ENCODE measurements at places on chromosomes 1 and 21.

GRCh38 chr1:1207571-1207892 is 1.1 kb upstream of the TNFRSF18 start:
- DNase-seq: no peak

DNA sequence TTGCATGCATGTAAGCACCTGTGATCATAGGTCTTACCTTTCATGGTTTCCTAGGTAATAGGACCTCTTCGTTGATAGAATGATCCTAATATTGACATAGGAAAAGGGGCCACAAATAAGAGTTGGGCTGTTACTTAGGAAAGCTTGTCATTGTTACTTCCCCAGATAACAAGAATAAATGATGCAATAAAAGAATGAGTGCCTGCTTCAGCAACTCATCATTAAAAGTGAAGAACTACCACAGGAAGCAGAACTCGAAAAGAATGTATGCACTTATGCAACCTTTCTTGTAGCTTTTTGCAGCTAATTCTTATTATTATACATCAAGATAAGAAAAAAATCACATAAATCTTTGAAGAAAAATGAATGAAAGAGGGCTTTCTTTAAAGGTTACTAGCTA is 548.6 kb downstream of the LTN1 start:
- no peak for DNase-seq

- DNase-seq: no peak
Measured at GRCh38 chr21:34930971-34931370, 118.1 kb downstream of the RUNX1 start.

DNA sequence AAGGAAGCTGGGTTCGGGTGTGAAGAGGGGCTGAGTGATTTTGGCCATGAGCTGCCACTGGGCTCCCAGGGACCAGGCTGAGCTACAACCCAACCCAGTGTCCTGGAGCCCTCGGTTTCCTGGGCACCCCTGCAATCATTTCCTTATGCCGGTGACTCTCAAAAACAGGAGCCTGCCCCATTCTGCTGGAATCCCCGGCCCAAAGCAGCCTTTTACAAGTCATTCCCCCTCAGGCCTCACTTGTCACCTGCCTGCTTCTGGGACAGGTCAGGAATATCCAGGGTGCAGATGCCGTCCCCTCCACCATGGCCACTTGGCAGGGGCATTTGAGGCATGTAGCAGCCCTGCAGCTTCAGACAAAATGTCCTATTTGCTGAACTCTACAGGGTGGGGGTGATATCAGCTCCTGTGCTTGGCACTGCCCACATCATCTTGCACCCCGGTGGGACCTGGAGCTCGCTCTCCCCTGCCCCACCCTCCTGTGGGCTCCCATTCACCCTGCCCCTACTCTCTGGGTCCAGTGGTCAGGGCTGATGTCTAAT is 30.0 kb downstream of the CDK18 start:
- DNase-seq: no peak

- no peak for DNase-seq
Measured at GRCh38 chr1:112196731-112197130, 199.3 kb upstream of the CTTNBP2NL start.

- no peak for DNase-seq
Measured at GRCh38 chr21:38915546-38915945, 109.8 kb downstream of the ETS2 start.

DNA sequence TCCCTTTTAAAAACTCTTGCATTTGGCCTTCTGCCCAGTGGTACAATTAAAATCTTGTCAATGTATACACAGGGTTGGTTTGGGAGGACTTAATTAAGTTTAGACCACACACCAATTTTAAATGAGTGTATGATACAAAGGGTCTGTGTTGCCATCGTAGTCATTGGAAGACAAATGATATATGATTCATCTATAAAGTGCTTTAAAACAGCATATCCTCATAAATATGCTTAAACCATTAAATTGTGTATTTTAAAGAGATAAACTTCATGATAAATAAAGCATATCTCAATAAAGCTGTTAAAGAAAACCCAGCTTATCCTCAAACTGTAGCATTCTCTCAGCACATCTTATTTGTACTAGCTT is 69.5 kb downstream of the LUZP1 start:
- no peak for DNase-seq

DNA sequence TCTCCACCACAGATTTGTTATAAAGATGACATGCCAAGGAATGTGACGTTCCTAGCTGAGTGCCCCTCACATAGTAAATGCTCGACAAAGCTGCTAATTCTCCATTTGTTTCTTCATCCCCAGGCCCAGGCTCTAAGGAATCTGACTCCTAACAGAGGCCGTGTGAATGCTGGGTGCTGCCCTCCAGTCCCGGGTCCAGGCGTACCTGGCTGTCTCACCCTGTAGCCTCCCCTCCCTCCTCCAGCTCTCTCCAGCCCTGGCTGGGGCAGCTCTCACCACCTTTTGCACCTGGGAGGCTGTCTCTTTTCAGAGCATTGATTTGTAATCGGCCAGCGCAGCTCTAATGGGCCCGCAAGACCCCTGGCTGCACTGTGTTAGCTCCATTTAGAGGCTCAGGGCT is 11.2 kb upstream of the KLHDC7A start:
- DNase-seq: no peak

GRCh38 chr1:30842697-30843354 is 65.7 kb downstream of the SDC3 start:
- DNase-seq: no peak

DNA sequence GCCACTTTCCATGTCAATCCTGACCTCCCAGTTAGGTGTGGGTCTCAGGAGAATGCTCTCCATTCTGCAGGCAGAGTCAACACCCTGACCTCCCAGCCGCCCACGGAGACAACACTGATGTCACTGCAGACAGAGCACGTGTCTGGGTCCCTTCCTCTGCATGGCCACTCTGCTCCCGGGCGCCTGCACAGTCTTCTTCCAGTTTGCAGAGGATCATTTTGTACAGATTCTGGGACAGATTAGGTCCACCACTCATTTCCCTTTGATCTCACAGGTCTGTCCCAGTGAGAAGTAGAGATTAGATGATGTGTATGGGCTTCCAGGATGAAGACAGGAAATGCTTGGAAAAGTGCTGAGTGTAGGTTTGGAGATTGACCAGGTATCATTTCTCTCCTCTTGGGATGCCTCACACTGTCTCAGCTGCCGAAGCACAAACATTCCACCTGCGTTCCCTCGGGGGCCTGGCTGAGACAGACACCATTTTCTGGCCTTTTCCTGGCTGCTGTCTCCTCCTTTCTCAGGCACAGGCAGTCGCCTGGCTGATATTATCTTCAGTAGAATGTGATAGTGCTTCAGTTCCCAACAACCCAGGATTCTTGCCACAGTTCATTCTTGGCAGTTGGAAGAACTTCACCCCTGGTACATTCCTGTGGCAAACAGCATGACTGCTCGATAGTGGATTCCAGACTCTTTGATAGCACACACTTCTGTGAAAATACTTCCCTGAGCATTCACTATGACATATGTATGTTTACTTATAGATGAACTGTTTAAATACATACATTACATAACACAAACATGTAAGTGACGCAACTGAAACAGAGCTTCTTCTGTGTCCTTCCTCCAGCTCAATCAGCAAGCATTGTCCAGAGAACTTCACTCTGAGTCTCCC is 7.9 kb downstream of the MYBPHL start:
- no peak for DNase-seq

GRCh38 chr21:31716106-31716505 is 15.8 kb downstream of the SCAF4 start:
- no peak for DNase-seq

GRCh38 chr1:78492386-78492950 is 1.7 kb downstream of the PTGFR start:
- no peak for DNase-seq

- no peak for DNase-seq
Measured at GRCh38 chr21:45655124-45655523, 11.6 kb downstream of the PCBP3 start.

DNA sequence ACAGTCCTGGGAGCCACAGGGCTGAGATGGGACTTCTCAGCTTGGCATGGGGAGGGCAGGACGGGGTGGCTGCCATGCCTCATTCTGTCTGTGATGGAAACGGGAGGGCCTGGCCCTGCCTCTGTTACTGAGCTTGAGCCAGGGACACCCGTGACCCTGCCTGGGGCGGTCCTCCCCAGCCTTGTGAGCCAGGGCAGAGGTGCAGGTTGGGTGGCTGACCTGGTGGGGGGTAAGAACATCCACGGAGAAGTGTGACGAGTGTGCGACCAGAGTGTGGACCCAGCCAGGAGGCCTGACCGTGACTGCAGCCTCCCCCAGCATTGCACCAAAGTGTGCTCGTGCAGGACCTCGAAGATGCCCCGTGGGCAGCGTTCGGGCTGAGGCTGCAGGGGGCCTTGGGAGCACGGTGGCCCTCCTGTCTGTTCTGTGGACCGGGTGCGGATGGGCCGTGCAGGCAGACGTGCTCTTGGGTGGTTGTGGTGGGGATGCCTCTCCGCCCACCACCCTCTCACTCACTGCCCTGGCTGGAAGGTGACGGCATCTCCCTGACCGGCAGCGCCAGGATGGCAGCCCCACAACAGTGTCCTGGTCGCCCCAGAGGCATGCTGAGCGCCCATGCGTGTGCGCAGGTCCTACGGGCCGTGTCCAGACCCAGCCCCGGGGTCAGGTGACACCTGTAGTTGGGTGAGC is 45.4 kb downstream of the SKI start:
- DNase-seq: no peak

DNA sequence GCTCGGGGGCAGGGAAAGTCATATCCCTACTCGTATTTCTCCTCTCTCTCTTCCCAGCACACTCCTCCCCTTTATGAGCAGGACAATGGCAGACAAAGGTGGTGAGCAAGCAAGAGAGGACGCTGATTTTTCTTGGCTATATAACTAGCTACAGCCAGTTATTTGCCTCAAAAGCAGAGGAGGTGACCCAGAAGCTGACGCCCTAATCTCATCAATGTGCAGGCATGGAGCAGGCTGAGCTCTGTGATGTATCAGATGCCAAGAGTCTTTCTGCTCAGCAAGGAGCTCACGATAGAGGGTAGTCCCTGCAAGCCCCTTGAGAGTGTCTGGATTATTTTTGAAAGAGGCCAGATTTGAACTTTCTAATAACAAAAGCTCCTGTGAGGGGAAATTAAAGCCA is 75.5 kb downstream of the ASTN1 start:
- DNase-seq: no peak

Measured in stimulated activated CD4-positive, alpha-beta T cell treated with anti-CD3 and anti-CD28 coated beads, TNF-alpha, amount 100 ng/mL, for 1 hour (primary cell).